Osteoblast (primary cell): ENCODE measurements at places on chromosomes 16 and 17. TPM values are rescaled to one million over a fixed set of nuclear protein-coding genes. Genes with fewer than 3 reads are reported as not detected.

DNA sequence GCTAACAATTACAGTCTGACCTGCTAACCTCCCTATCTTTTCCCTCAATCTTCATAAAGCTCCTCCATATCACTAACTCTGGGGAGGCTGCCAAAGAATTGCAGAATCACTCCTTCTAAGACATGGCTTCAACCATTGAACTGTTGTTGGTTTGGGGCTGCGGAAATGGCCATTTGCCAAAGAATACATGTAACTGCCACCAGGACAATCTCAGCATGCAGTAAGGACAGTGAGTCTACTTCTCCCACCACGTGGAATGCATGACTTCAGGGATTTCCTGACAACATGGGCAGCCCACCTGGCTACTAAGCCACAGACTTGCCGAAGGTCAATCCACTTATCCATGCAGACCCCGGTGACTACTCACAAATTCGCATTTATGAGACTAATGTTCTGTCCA, 104.3 kb upstream of the NUDT7 start:
- no peak for DNase-seq
- H3K4me1 ChIP-seq = no peaks in the 10 kb centered on the region
- H3K36me3 ChIP-seq = no peaks in the 10 kb centered on the region
- no peaks in the 10 kb centered on the region for H3K27me3 ChIP-seq

- H3K4me1 ChIP-seq = no peaks in the 10 kb centered on the region
- H3K27me3 ChIP-seq = peaks cover 54% of the 10 kb centered on the region
- no peak overlapping the region for H3K4me3 ChIP-seq
- no peak overlapping the region for H3K27ac ChIP-seq
- no peaks in the 10 kb centered on the region for H3K36me3 ChIP-seq
Measured at GRCh38 chr17:78272181-78272913, 40.9 kb downstream of the TMEM235 start.

GRCh38 chr17:14595656-14596055, 294.8 kb downstream of the HS3ST3B1 start:
- no peak for DNase-seq
- no peaks in the 10 kb centered on the region for H3K36me3 ChIP-seq
- H3K4me3 ChIP-seq = no peak overlapping the region
- H3K27me3 ChIP-seq = peaks cover 3% of the 10 kb centered on the region
- no peaks in the 10 kb centered on the region for H3K4me1 ChIP-seq

- no peaks in the 10 kb centered on the region for H3K4me1 ChIP-seq
- H3K36me3 ChIP-seq = no peaks in the 10 kb centered on the region
- H3K4me3 ChIP-seq = no peak overlapping the region
- DNase-seq = no peak
Measured at GRCh38 chr16:75064403-75065148, 52.0 kb downstream of the LDHD start.

DNA sequence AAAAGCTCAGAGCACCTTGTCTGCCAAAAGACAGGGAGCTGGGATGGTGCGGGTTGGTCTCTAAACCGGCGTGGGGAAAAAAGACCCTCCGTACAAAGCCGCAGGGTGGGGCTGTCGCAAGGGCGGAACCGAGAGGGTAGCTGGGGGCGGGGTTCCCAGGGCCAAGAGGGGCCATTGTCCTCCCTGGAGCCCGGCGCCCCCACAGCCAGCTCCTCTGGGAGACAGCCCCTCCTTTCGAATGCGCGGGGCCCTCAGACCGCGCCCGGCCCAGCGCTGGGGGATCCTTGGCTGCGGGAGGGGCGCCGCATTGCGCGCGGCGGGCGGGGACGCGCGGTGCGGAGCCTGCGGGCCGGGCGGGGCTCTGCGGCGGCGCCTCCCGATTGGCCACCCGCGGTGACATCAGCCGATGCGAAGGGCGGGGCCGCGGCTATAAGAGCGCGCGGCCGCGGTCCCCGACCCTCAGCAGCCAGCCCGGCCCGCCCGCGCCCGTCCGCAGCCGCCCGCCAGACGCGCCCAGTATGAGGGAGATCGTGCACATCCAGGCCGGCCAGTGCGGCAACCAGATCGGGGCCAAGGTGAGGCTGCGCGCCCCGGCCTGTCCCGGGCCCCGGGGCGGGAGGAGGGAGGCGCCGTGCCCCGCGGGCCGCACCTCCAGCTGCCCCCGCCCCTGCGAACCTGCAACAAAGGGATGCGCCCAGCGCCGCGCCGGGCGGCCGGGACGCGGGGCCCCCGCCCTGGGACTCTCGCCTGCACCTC, at the start of gene TUBB3:
Gene TUBB3 (plus strand): TSS at position 459 of the 756 bp plus-strand sequence. CDS start 60 bp downstream, at position 519.
- H3K36me3 ChIP-seq = no peaks in the 10 kb centered on the region
- H3K4me3 ChIP-seq = peak within 1 kb of the TSS; percentile 72
- peak; percentile 100 for DNase-seq
- no peaks in the 10 kb centered on the region for H3K27me3 ChIP-seq
- peaks cover 61% of the 10 kb centered on the region for H3K4me1 ChIP-seq

- no peaks in the 10 kb centered on the region for H3K27me3 ChIP-seq
- no peaks in the 10 kb centered on the region for H3K36me3 ChIP-seq
- H3K4me1 ChIP-seq = no peaks in the 10 kb centered on the region
- no peak overlapping the region for H3K27ac ChIP-seq
Measured at GRCh38 chr16:87821376-87822107, 47.8 kb downstream of the SLC7A5 start.

DNA sequence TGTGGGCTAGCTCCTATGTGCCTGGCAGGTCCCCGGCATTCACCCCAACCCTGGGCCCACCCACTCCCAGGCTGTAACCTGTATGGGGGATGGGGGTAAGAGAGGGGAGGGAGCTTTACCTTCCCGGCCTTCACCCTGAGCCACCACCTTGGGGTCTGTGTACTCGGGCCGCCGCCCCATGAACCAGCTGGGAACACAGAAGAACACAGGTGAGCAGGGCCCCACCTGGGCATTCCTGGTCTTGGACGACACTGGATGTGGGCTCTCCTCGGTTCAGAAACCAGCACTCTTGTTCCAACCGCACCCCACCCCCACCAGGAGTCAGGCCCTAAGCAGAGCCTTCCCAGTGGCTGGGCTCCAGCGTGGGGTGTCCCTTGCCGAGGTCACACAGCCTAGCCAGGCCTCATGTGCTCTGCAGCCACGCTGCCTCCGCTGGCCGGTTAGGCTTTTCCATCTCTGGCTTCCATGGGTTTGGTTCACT, 18.8 kb downstream of the B9D1 start:
- DNase-seq = peak; percentile 38
- H3K4me1 ChIP-seq = peaks cover 34% of the 10 kb centered on the region
- no peaks in the 10 kb centered on the region for H3K27me3 ChIP-seq
- H3K36me3 ChIP-seq = no peaks in the 10 kb centered on the region
- no peak overlapping the region for H3K4me3 ChIP-seq

DNA sequence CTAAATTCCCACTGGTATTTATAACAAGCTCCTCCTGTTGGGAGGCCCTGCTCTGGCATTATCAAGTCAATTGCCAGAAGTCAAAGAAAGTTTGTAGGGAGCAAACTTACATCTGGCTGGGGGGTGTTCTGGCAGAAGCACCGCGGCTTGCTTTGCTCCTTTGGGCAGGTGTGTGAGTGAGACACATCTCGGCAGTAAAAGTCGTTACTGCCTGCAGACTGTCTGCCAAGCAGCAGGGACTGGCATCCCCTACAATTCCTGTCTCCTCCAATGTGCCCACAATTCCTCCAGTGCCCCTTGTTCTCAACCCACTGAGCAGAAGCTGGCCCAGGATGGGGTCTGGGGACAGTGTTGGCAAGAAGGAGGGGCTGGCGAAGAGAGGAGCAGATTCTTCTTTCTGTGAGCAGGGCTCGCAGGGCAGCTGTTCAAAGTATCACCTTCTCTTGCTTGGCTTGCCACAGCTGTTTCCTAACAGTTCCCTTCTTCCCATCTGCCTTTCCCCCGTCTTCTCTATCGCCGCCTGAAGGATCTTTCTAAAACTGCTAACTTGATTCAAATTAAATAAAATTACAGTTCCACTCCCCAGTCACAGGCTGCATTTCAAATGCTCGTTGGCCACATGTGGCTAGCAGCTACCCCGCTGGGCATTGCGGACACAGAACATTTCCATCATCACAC, 30.2 kb downstream of the SPACA3 start:
- H3K4me3 ChIP-seq = no peak overlapping the region
- H3K27ac ChIP-seq = no peak overlapping the region
- no peak for DNase-seq
- H3K27me3 ChIP-seq = peaks cover 3% of the 10 kb centered on the region
- no peaks in the 10 kb centered on the region for H3K36me3 ChIP-seq
- no peaks in the 10 kb centered on the region for H3K4me1 ChIP-seq

- H3K4me3 ChIP-seq = no peak overlapping the region
- H3K27ac ChIP-seq = no peak overlapping the region
- H3K4me1 ChIP-seq = no peaks in the 10 kb centered on the region
- no peak for DNase-seq
Measured at GRCh38 chr16:28264656-28265055, 27.7 kb upstream of the SBK1 start.

DNA sequence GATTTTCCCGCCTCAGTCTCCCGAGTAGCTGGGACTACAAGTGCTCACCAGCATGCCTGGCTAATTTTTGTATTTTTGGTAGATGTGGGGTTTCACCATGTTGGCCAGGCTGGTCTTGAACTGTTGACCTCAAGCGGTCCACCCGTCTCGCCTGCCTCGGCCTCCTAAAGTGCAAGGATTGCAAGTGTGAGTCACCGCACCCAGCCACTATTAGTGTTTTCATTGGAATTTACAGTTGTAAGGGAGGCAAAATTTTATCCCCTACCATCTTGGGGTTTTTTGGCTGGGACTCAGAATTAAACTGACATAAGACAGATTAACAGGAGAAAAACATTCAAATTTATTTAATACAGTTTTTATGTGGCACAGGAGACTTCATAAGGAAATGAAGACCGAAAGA, 12.3 kb upstream of the MYCBPAP start:
- H3K27ac ChIP-seq = no peak overlapping the region
- peak; percentile 67 for DNase-seq
- no peaks in the 10 kb centered on the region for H3K27me3 ChIP-seq
- no peak overlapping the region for H3K4me3 ChIP-seq

DNA sequence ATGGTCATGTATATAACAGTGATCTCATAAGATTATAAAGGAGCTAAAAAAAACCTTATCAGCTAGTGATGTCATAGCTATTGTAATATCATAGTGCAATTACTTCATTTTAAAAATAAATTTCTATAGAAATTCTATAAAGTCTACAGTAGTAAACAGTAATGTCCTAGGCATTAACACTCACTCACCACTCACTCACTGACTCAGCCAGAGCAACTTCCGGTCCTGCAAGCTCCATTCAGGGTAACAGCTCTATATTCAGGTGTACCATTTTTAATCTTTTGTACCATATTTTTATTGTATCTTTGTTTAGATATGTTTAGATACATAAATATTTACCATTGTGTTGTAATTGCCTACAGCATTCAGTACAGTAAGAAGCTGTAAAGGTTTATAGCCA, 524.4 kb upstream of the CDH5 start:
- DNase-seq = no peak
- H3K36me3 ChIP-seq = no peaks in the 10 kb centered on the region
- peaks cover 5% of the 10 kb centered on the region for H3K4me1 ChIP-seq
- H3K27me3 ChIP-seq = peaks cover 4% of the 10 kb centered on the region

The IQCK gene
- total RNA-seq = 8.7 and 9.4 TPM in 2 replicates

The CTRB1 gene
- not detected in 2 replicates for total RNA-seq

The TMIGD1 gene
- not detected in 2 replicates for total RNA-seq

The UNC45B gene
- total RNA-seq = not detected in 2 replicates

The TP53TG3B gene
- 0.36 TPM in 1 of 2 replicates, not detected in the other for total RNA-seq

The KRT222 gene
- under 0.01 TPM in 2 replicates for total RNA-seq

The HOXB1 gene
- not detected in 2 replicates for total RNA-seq

The LRRC37A2 gene
- total RNA-seq = 9.4 and 12.3 TPM in 2 replicates

The AURKB gene
- total RNA-seq = 3.6 and 4.7 TPM in 2 replicates
